ENCODE measurements at places on chromosomes 2 and 18.
A peak's percentile ranks its signal among the peaks of the same experiment; 100 is the strongest.

GRCh38 chr18:62187543-62188510, 772 bp downstream of the RELCH start:
- DNase-seq = peak; percentile 33

DNA sequence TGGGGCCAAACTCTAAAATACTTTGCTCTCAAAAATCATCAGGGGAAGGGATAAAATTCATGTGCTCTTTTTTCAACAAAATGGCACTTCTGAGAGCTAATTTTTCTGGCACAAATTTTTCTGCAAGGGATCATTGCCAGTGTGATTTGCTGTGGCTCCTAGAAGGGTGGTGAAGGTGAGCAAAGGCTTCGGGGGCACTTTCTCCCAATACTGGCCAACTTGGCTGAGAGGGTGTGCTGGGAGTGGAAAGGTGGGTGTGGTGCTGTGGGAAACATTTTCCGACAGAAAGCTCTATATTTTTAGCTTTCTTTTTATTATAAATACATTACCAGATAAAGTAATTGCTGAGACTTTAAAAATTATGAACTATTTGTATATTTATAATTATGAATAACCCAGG, 419 bp downstream of the SMYD1 start:
- DNase-seq = no peak

DNA sequence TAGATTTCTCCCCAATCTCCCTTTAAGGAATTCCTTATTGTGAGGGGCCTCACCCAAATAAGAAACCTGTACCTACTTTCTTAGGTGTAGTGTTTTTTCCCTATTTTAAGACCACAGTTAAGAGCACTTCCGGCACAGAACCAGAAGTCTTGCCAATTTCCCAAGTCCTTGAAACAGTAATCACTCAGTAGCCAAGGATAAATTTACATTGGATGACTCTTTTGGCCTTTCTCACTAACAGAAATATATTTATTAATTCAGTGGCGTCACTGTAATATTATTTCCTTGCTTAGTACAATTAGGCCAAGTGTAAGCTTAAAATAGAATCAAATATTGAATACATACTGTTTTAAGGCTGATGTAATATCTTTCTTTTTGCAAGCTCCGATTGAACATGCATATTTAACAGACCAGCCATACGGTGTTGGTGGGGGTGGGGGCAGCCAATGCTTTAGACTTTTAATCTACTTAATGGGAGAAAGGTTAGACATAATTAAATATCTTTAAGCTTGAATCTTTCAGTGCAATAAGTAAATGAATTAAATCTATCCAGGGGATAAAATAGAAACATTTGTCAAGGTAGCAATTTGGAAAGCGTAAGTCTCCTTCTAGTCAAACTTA, 50.8 kb upstream of the ITGA6 start:
- no peak for DNase-seq

GRCh38 chr2:113124984-113125855, 2.2 kb upstream of the IL1RN start:
- no peak for DNase-seq

DNA sequence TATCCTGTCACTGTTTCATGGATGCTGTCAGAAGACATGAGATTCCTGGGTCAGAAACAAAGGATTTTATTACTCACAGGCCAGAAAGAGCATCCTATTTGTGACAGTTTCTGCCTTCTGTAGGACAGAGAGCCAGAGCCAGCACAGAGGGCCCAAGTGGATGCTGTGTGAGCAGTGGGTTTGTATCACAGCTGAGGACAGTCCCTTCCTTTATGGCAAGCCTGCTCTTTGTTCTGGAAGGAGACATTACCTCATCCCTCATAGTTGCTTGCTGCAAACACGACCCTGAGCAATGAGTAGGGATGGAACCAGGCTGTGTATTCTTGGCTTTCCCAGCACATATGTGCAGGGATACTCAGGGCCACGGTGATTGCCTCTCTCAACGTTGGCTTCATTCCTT, 41.6 kb downstream of the ARHGEF4 start:
- no peak for DNase-seq

GRCh38 chr2:104481341-104481740, 372.6 kb upstream of the POU3F3 start:
- DNase-seq = no peak

GRCh38 chr2:159129269-159129668, 157.2 kb downstream of the WDSUB1 start:
- DNase-seq = no peak

GRCh38 chr2:46175419-46175818, 121.8 kb upstream of the EPAS1 start:
- DNase-seq = no peak

GRCh38 chr2:80531319-80531718, 226.8 kb upstream of the LRRTM1 start:
- DNase-seq = no peak

DNA sequence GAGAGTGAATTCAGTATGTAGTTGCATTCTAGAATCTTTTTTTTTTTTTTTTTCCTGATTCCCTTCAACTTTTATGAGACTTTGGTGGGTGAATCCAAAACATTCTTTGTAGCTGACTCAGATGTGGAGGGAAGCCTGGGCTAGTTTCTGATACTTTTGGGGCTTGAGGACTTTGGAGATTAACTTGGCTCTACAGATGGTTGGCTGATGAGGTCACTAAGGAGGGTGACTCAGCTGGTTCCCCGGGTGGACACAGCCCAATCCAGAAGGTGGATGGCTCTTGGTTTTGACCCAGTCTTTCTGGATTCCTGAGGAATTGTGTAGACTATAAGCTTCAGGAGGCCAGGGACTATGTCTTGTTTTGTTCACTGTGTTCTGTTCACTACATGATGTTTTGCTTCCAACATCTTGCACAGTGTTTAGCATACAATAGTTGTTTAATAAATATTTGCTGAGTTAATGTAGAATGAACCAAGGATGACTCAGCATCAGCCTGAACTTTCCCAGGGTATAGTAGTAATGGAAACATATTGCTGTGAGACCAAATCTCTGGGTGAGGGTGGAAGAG, 30.5 kb downstream of the LAMA3 start:
- no peak for DNase-seq

DNA sequence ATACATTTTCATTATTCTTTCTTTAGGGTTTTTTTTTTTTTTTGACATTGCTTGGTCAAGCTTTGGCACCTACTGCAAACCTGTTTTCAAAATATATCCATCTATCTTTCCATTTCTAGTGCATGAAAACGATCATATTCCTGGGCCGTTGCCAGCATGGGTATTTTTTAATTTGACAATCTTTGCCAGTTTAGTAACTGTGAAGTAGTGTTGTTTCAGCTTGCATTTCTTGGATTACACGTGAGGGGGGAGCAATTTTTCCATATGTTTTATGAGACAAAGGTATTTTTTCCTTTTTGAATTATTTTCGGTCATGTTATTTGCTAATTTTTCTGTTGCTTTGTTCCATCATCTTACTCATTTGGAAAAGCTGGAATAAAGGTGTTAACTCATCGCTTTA, 40.9 kb downstream of the TSHZ1 start:
- DNase-seq = no peak

GRCh38 chr2:138123741-138124140, 159.5 kb downstream of the HNMT start:
- DNase-seq = no peak

DNA sequence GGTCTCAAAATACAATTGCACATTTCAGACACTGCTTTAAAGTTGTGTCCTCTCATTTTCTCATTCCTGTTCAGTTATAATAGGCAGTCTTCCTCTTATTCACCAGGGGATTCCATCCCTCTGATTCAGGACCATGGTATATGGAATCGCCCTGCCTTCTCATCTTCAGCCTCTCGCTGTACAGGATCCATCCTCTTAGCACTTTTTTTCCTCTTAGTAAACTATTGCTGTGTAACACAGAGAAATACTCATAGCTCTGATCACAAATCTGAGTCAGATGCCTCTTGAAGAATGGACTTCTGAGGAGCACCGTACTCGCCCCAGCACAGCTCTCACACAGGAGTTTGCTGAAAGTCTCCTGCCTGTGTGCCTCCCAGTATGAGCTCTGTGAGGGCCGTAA, 11.3 kb downstream of the RMP24 start:
- DNase-seq = no peak

Data from activated T-cell treated with anti-CD3 and anti-CD28 coated beads, Interleukin-2, amount 50 U/mL, for 1 hour (primary cell).